Spinal cord (tissue), 10 donors: ENCODE measurements at places on chromosomes 2 and 18. TPM values are rescaled to one million over a fixed set of nuclear protein-coding genes. Genes with fewer than 3 reads are reported as not detected.

Gene CIDEA
- total RNA-seq, result 0.44 TPM

Gene LCT
- 0.10 TPM for total RNA-seq

Gene TMEM17
- 8.7 TPM for total RNA-seq

Gene FAM161A
- total RNA-seq, result 9.7 TPM

Gene CXCR1
- 0.89 TPM for total RNA-seq

Gene TMEM163
- total RNA-seq, result 35.7 TPM

Gene TUBA3E
- total RNA-seq, result not detected

Gene MREG
- total RNA-seq, result 11.6 TPM

Gene TUBA4B
- total RNA-seq, result not detected

Gene SCYGR4
- not detected for total RNA-seq

Gene NEU2
- total RNA-seq, result not detected

Gene DSG1
- 1.5 TPM for total RNA-seq

Gene RTP5
- 1.9 TPM for total RNA-seq

Gene ACSL3
- total RNA-seq, result 102 TPM

Gene OBSL1
- 53.3 TPM for total RNA-seq

Gene PAX8
- 7.0 TPM for total RNA-seq

Gene RHBDD1
- 43.7 TPM for total RNA-seq

Gene DLX1
- total RNA-seq, result 0.61 TPM

Gene NCKAP5
- 8.9 TPM for total RNA-seq

Gene COL4A3
- 1.7 TPM for total RNA-seq

Gene CD207
- total RNA-seq, result 0.06 TPM

Gene SH3RF3
- 4.8 TPM for total RNA-seq

Gene SLC16A14
- total RNA-seq, result 26.7 TPM

Gene TCF23
- total RNA-seq, result not detected

Gene TOGARAM2
- total RNA-seq, result 7.9 TPM

Gene SULT1C4
- total RNA-seq, result 36.7 TPM

Gene ZBTB7C
- 7.6 TPM for total RNA-seq

Gene OTOF
- total RNA-seq, result 1.6 TPM

Gene TUBB8B
- not detected for total RNA-seq

Gene RGPD4
- not detected for total RNA-seq

Gene NEURL3
- 0.30 TPM for total RNA-seq

Gene IMPA2
- 19.6 TPM for total RNA-seq

Gene CFAP65
- total RNA-seq, result 4.8 TPM

Gene MROH2A
- not detected for total RNA-seq

Gene LANCL1
- total RNA-seq, result 48.7 TPM

Gene ALPG
- total RNA-seq, result not detected

Gene EGR4
- total RNA-seq, result 0.10 TPM
